ENCODE measurements at places on chromosomes 3 and 15. TPM values are rescaled to one million over a fixed set of nuclear protein-coding genes. Genes with fewer than 3 reads are reported as not detected.

The TICRR gene
- total RNA-seq, result 13.1 TPM

The PLCH1 gene
- 3.2 TPM for total RNA-seq

GRCh38 chr15:31472636-31473384, 146.2 kb downstream of the KLF13 start:
- DNase-seq, result no peak

DNA sequence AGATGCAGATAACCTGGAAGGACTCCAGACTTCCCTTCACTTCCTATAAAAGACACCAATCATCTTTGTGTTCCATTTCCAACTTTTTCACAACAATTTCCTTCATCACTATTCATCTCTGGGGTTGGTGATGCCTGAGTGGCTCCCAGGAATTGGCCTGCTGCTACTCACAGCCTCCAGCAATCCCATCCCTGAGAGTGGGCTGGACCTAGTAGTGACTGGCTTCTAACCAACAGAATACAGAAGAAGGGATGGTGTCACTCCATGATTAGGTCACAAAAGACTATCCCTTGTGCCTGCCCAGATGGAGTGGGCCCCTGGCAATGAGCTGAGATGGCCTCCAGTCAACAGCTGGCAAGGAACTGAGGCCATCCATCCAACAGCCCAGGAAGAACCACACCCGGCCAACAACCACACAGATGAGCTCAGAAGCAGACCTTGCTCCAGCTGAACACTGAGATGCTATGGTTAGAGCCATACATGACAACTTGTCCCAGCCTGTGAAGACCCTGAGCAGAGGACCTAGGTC, 20.9 kb downstream of the OCA2 start:
- no peak for DNase-seq

The MINAR1 gene
- total RNA-seq, result 0.43 TPM

The CDC25A gene
- total RNA-seq, result 30.8 TPM

DNA sequence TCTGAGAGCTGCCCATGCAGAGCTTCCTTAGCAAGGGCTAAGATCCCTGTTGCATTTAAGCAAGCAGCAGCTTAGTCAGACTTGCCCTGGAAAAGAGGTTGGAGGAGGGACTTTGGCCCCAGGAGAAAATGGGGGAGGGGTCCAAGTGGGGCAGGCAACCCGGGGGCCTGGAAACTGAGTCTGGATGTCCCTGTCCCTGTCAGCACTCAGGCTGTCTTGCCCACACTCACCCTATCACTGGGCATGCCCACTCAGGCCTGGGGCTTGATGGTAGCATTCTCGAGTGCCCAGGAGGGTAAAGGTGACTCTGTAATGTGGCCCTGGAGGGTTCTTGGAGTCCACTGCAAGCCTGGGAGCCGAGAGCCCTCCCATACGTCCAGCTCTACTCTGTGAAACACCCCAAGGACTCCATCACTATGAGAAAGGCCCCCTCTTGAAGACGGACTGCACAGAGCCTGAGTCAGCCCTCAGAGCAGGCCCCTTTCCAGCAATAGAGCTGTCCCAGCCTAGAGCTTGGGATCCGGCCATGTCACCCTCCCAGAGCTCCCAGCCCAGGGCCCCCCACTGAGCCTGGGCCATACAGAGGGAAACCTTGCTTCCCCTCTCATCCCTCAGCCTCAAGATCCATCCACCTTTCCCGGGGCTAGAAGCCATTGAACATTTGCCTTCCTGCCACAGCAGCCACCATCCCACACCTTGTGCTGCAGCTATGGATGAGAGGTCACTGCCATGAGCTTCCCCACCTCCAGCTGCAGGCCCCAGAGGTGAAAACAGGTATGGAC, 13.4 kb downstream of the MYL3 start:
- no peak for DNase-seq

DNA sequence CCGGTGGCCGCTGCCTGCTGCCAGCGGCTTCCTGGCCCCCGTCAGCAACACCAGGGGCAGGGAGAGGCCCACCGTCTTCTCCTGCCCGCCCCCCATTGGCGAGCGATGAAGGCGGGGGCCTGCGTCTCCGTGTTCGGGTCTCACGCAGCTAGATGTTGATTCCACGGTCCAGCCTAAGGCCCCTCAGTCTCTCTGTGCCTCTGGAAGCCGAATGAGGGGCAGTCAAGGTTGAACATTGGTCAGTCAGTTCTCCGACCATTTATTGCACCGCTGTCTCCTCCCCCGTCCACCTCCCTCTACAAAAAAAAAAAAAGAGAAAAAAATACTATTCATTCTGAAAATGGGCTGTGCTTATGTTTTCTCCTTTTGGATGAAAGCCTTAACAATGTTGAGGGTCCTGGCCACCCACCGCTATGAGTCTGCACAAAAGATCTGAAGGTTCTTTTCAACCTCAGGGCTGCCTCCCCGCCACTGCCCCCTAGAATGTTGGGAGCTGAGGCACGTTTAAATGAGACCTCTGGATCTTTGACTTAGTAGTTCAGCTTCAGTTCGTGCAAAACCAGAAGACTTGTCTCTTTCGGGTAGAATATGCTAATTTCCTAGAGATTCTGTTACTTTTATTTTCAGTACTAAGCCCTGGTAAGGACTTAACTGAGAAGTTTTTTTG, 736 bp downstream of the IREB2 start:
- DNase-seq, result no peak
